Lung (tissue), 17 donors: ENCODE measurements at places on chromosomes 12 and 14.
A peak's percentile ranks its signal among the peaks of the same experiment; 100 is the strongest.

DNA sequence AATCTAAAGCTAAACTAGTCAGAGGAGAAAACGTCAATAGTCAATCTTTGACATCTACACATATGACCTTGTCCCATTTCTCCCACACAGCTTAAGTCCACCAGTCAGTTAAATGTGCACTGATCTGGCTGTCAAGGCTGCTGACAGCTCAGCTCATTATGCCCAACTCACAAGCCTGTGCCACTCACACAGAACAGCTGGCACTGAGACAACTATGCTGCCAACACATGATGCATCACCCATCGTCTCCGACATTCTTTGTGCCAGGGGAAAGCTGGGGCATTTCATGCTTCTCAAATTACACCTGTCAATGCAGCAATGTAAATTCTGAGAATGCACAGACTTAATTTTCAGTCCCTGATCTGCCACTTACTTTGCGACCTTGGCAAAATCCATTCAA is 25.3 kb downstream of the GNS start:
- no peak for DNase-seq

- DNase-seq, result no peak
These were observed 100.0 kb downstream of the PAPOLA start for GRCh38 chr14:96602186-96602585.

DNA sequence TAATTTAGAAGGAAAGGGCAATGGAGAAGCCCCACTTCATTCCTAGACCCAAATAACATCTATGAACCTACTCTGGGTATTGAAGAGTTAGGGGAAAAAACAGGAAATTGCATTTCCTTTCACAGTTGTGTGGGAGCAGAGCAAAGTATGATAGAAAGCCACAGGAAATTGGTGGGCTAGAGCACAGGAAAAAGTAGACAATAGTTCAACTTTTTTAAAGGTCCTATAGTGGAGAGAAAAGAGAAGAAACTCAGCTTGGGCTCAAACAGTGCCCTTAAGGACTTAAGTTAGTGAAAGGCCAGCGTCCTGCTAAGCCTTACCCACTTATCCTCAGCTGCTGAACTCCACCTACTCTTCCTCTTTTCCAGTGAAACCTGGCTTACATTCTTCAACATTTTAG is 258.1 kb downstream of the DPY19L2 start:
- no peak for DNase-seq

- DNase-seq, result peak; percentile 7
These were observed 25.1 kb downstream of the LRTM2 start for GRCh38 chr12:1845427-1845826.

DNA sequence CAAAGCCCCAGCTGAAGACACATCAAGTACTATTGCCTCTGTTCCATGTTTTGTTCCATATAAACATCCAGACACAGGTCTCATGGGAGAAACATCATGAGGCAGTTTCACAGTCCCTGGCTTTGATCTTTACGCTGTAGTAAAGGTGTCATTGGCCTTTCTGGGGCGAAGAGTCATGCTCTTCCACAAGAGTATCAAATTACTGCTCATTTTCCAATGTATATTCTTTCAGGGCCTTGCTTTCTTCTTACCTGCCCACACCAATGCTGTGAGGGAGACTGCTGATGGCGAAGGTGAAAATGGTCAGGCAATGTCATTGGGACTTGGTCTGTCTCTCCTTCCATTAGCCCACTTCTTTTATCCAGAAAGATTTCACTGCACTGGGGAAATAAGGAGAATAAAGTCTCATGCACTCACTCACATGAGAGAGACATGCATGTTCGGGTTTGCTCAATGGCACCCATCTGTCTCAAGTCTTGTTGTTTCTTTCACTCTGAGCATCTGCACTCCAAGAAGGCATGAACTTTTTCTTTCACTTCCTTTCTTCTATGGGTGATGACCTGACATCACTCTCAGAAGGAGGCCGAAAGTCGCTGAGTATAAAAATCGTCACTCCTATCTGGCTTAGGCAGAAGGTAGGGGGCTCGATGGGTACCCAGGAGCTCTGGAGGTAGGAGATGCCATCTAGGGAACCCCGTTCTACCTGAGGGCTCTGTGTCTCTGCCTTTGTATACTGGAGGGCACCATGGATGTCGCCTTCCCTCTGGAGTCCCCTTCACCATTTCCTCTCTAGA is 1.3 kb upstream of the JDP2 start:
- no peak for DNase-seq

- DNase-seq, result peak; percentile 56
These were observed at the start of gene SERPINA5 for GRCh38 chr14:94581127-94581999. Gene SERPINA5 (plus strand): TSS chr14:94581426. CDS start chr14:94587363, 5,937 bp downstream.

- no peak for DNase-seq
These were observed 31.0 kb upstream of the PTCSC3 start for GRCh38 chr14:36207500-36207899.

DNA sequence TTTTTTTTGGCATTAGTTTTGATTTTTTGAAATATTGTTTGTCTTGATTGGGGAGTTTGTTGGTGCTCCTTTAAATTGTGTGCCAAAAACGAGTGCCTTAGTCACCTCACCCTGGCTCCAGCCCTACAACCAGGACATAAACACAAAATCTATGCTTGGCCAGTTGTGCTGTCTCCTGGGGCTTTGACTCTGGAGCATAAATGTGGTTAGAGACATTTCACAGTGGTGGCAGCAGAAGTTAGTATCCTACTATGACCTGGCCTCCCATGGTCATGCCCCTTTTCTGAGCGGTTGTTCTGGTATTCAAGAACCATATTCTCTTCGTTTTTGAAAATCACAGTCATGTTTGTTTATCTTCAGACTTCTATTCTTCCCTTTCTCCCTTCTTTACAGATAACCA is 70.7 kb upstream of the PSMA6 start:
- no peak for DNase-seq

DNA sequence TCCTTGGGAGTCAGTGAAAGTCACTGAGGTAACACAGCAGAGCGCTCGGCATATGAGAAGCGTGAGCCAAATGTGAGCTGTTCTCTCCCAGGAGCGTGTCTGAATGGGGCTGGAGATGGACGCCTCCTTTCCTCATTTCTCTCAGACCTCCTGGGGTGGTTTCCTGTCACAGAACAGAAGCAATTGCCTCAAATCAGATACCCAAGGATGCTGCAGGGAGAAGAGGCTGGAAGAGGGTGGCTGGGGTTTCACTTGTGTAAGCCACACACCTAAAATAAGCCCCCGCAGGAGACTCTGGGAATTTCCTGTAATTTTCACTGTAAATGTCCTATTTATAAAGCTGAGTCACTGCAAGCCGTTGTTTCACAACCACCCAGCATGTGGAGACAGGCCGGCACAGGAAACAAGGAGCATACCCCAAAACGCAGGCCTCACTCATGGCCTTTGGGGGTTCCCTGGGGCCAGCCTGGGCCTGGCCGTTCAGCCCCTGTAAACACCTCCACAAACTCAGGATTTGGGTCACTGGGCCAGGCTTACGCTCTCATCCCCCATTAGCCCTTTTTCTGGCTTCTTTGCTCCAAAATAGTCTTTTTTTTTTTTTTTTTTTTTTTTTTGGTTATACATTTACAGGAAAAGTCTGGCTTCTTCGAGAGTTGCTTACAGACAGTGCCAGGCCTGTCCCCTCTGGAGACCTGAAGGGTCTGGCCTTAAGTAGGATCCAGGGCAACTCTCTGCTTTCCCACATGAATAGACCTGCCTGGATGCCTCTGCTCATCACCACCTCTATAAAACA is 55.3 kb downstream of the VCPKMT start:
- peak; percentile 61 for DNase-seq

- DNase-seq, result no peak
These were observed 5.7 kb downstream of the ETFRF1 start for GRCh38 chr12:25200703-25201102.

- DNase-seq, result peak; percentile 96
These were observed 72.7 kb downstream of the RIN3 start for GRCh38 chr14:92585981-92586937.

DNA sequence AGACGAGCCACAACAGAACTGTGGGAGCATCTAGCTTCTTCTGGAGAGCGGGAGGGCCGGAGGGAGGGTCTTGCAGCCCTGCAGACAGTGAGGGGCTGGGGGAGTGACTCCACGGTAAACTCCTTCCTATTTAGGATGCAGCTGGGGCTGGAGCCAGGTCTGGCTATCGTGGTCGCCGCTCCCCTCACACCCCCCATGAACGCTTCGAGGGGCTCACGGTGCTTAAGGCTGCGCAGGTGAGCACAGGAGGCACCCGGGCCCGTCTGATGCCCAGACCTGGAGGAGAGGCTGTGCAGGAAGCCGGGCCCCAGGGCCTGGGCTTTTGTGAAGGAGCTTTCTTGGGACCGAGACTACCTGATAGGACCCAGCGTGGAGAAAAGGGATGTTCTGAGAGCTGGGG is 3.9 kb upstream of the GNB3 start:
- no peak for DNase-seq

DNA sequence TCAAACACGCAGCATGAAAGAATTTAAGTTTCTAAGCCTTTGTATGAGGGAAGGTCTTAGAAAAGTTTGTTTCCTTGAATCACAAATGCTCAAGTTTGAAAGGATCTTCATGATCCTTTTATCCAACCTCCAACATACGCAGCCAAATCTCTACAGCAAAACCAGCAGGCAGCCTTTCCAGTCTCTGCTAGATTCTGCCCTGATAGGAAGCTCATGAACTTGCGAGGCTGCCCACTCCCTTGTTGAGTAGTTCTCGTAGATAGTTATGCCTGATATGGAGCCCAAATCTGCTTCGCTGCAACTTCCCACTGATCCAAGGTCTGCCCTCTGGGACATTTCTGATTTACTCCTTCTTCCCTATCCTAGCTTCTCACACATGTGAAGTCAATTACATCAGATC is 272.9 kb downstream of the EGLN3 start:
- DNase-seq, result no peak

DNA sequence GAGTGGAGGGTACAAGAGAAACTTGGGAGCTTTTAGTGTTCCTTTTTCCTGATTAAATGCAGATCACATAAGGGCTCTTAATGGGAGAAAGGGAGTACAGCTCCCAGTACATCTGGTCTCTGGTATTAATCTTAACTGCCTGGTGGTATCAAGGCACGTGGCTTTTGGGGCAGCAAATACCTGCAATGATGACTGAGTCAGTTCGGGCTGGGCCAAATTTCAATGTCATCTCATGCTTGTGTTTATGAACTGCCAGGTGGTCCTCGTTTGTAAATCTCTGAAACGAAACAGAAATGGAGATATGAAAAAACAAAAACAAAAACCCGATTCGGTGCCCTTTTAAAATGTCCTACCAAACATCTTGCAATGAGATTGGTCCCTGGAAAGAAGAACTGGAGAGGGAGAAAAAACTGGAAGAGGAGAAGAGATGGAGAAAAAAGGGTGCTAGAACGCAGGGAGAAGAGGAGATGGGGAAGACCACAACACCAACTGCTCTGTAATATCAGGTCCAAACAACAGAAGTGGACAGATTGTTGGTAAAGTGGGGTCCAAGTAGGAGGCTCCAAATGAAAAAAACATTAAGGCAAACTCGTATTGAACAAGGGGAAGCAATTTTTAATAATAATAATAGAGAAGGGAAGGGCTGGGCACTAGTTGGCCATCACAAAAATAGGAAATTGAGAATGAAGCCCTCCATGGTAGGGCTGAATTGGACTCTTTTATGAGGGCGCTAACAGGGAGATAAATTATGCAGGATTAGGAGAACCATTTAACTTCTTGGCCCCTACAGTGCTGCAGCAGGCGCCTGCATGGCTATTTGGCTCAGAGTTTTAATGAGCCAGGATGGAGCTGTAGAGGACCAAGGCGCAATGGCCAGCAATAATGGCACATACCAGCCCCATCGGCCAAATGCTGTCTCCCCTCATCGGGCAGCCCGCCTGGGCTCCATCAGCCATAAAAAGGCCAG is 45.4 kb upstream of the NPFF start:
- DNase-seq, result no peak

DNA sequence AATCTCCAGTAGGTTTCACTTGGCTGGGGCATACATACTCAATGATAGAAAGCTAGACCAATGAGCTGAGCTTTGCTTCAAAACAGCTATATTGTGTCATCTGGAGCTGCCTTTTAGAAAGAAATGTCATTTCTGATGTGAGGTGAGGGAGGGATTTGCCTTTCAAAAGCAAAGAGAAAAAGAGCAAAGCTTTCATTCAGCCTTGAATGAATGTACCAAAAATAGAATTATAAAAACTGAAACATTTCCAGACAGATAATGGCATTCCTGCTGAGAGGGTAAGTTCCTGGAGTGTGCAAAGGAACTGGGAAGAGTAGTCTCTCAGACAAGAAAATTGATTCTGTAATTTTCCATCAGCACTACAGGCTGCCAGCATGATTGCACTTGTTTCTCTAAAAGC is 710.0 kb downstream of the LRFN5 start:
- DNase-seq, result no peak

- DNase-seq, result no peak
These were observed 14.7 kb upstream of the KDM2B start for GRCh38 chr12:121595520-121595919.

DNA sequence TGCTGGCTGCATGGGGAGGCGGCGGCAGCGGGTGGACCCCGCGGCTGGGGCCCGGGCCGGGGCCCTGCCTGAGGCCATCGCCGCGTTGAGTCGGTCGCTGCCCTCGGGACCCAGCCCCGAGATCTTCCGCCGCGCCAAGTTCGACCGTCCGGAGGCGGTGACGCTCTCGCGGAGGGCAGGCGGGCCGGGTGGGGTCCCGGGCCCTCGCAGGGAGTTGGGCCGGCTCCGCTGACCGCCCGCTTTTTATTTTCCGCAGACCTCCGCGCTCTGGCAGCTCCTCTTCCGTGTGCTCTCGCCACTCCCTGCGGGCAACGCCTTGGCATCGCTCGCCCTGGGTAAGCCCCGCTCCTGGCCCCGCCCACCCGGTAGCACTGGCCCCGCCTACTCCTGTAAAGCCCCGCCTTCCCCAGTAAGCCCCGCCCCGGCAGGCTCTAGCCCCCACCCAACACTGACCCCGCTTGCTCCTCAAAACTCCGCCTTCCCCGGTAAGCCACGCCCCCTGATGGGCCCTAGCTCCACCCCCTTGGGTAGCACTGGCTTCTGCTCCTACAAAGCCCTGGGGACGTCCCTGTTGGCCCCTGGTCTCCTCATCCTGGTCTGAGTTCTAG is 424 bp downstream of the TEDC1 start:
- no peak for DNase-seq

- DNase-seq, result no peak
These were observed 59.1 kb downstream of the KCNA5 start for GRCh38 chr12:5102806-5103205.

DNA sequence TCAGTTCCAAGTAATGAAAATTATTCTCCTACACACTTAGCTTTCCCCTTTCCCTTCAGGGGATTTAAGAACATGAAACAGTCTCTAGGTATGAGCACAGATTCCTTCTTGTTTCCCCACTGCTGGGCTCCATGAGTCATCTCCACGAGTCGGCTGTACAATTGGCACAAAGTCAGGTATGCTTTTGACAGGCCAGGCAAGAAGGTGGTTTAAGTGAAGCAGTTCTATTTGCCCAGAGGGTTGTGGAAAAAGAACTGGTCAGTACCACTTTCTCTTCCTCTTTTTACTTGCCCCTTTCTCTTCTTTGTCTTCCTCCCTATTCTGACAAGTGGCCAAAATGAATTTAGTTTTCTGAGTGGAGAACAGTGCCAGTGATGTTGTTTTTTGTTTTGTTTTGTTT is 16.3 kb downstream of the DYNC1H1 start:
- no peak for DNase-seq

- no peak for DNase-seq
These were observed 516 bp downstream of the NINJ2 start for GRCh38 chr12:662566-663292.

- no peak for DNase-seq
These were observed 128.5 kb downstream of the KCNK10 start for GRCh38 chr14:88194531-88194930.

GRCh38 chr14:58297412-58297761 is 968 bp upstream of the ARID4A start:
- DNase-seq, result no peak
